ENCODE measurements at places on chromosomes 5 and 9.

DNA sequence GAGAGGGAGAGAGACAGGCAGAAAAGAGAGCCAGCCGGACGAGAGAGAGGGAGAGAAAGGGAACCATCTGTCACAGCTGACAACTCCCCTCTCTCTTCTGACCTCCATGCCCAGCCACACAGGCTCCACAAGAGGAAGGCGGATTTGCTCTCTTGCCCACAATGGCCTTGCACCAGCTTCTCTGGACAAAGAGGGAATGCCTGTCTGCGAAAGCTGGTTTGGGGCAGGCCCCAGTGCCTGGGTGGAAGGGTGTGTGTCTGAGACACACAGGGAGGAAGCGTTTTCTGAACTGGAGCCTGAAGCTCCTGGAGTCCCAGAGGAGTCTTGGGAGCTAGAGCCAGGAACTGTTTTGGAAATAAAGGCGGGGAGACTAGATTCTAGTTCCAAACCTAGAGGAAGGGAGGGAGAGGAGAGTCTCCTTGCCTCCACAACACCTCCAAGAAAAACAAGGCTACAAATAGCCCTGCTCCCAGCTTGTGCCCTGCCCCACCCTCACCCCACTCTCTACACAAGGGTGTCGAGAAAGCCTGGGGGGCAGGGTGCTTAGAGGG, 12.5 kb downstream of the C1QTNF2 start:
- DNase-seq: no peak

- DNase-seq: no peak
Measured at GRCh38 chr5:162769019-162769418, 668.4 kb upstream of the CCNG1 start.

GRCh38 chr5:130501151-130501865, 597.0 kb downstream of the CHSY3 start:
- no peak for DNase-seq

DNA sequence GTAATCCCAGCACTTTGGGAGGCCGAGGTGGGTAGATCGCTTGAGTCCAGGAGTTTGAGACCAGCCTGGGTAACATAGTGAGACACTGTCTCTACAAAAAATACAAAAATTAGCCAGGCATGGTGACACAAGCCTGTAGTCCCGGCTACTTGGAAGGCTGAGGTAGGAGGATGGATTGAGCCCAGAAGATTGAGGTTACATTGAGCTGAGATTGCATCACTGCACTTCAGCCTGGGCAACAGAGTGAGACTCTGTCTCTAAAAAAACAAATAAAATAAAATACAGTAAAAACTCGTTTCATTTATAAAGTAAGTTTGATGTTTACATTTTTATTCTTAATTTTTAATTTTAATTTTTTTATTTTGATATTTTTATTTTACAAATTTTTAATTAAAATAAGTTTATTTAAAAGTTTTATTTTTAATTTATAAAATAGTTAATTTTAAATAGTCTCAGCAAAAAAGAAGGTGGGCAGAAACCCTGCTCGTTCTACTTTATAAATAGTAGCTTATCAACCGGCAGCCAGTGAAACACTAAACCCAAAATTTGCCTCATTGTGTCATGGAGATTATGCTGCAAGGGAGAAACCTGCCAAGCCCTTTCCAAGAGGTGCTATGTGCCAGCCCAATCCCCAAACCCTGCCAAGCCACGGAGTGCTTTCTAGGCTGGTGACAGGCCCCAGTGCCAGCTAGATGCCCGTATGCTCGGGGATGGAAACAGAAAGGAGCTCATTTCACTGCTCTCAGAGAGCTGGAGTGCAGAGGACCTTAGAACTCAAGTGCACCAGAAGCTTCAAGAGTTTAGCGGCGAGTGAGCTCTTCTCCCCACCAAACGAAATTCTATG, 38.9 kb downstream of the SERINC5 start:
- no peak for DNase-seq

GRCh38 chr5:170469414-170469813, 34.4 kb upstream of the KCNIP1 start:
- no peak for DNase-seq

GRCh38 chr5:79990205-79990597, 861 bp downstream of the MTX3 start:
- peak; percentile 6 for DNase-seq

DNA sequence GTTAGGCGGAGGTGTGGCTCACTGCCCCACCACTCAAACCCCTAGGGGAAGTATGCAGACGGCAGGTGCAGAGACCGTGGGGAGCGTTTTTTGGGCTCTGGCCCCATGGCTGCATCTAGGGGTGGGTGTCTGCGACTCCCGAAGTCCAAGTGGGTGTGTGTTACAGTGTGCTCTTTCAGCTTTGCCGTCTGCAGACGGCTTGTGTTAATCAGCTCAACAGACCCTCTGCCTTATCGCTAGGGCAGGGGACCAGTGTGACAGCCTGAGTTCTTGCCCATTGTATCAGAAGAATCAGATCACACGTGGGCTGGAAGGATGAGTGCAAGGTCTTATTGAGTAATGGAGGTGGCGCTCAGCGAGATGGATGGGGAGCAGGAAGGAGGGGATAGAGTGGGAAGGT, 162.8 kb downstream of the ENC1 start:
- DNase-seq: no peak

GRCh38 chr9:35432076-35432475, 57.8 kb upstream of the RUSC2 start:
- no peak for DNase-seq

DNA sequence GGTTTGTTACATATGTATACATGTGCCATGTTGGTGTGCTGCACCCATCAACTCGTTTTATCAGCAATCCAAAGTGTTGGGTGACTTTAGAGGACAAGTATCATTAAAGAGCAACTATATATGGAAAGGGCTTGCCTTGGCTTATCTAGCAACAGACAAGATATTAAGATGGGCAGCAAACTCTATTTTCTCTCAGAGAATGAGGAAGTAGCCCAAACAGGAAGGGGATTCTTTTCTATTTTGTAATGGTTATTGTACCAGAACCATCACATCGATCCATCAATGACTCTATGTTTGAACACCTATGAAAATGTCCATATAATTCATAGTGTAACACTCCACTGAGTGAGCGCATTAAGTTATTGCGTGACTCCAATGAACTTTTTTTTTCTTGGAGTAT, 260.1 kb upstream of the SLC24A2 start:
- DNase-seq: no peak

GRCh38 chr9:15116130-15116580, 190.9 kb downstream of the TTC39B start:
- no peak for DNase-seq

DNA sequence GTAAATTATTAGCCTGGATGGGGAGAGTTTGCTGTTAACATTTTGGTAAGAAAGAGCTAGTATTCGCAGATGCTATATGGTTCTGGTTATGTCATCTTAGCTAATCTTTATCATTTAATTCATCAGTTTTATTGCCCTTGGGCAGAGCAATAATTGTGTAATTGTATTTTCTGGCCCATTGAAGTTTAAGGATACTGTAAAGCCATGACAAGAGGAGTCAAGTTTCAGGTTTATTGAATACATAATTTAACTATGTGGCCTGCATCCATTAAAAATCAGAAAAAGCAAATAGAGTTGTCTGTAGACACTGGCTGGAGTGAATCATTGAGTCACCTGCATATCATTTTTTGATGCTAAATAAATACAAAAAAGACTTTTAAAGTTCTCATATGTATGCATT, 255.8 kb downstream of the PRELID2 start:
- no peak for DNase-seq

DNA sequence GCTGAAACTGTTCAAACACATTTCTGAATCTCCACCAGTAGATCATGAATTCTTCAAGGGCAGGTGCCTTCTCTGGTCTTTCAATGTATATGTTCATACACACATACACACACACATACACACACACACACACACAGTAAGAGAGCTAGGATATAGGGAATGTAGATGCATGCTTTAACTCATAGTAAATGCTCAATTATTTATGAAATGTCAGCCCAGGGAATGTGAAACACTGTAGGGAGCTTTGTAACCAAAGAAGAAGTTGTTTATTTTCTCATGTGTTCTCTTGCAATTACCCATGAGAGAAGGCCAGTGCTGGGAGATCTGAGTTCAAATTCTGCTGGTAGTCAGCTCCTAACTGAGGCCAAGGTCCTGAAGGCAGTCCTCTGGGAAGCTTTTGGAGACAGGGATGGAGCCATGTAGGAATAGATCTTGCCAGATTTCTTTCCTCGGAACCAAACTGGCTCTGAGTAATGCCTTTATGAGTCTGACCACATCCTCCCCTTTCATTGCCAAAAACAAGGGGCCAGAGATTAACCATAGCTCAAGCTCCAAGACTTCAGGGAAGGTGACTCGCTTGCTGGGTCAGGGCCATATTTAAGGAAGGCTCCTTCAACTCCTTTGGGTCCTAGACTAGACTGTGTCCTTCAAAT, 487.0 kb upstream of the TNC start:
- no peak for DNase-seq

GRCh38 chr9:38031594-38031993, 37.4 kb downstream of the SHB start:
- no peak for DNase-seq

DNA sequence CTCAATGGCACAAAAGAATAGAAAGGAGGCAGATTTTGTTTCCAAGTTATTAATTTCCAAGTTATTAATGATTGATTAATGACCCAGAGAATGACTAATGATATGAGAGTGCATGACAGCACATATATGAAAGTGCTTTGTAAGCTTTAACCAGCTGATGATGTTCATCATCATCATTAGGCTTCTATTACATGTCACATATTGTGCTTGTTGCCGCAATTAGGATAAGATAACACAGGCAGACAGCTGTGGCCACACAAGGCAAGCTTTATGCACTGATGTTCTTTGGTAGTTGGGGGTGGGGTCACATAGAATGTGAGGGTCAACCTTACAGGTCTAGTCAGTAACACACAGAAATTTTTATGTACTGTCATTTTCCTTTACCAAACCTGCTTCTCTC, 219.7 kb downstream of the TRPM3 start:
- no peak for DNase-seq

DNA sequence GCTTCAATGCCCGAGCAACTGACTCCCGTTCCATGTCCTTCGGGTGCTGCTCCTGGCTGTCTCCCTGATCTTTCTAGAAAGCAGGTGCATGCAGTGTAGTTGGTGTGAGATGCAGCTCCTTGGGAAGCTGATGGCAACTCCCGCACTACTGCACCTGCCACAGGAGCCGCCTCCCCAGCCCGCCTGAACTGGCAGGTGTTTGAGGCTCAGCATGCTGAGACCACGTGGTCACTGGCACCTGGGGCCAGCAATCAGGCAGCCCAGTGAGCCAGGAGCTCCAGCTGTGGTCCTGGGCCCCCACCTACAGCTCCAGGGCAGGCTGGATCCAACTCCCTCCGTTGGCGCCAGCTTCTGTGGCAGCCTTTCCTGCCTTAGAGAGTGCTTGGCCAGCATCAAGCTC, 111.5 kb downstream of the ICE1 start:
- DNase-seq: no peak

- DNase-seq: no peak
Measured at GRCh38 chr9:84301851-84302250, 38.7 kb downstream of the SLC28A3 start.

GRCh38 chr5:60020457-60020856, 126.9 kb upstream of the PDE4D start:
- DNase-seq: no peak

DNA sequence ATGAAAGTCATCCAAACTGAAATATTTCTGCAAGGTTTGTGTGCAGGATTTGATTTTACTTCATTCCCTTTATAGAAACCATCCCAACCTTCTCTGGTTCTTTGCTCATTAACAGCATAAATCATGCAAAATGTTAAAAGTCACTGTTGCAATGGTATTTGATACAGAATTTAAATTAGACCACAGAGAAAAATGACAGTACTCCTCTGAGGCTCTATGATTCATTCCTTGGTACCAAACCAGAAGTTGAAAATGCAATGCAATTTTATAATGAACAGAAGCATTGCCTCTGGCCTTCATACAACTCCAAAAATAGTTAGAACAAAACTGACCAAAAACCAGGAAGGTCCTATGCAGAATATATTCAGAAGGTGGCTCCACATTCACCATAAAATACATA, 607.1 kb downstream of the TLE1 start:
- DNase-seq: no peak

DNA sequence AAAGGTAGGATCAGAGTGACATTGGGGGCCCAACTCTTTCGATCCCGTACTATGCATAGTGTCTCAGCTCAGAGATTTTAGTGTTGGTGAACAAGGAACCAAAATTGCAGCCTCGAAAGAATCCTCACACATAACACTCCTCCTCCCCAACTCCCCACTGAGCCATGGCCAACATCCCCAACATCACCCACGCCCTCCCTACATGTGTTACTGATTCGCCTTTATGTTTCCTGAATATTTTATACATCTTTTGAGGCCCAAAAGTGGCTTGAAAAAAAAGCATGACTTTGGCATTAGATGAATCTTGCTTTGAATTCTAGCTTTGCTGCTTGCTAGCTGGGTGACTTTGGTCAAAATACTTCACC, 45.2 kb downstream of the PLAC8L1 start:
- DNase-seq: no peak

GRCh38 chr5:11655681-11656080, 248.6 kb downstream of the CTNND2 start:
- DNase-seq: no peak

DNA sequence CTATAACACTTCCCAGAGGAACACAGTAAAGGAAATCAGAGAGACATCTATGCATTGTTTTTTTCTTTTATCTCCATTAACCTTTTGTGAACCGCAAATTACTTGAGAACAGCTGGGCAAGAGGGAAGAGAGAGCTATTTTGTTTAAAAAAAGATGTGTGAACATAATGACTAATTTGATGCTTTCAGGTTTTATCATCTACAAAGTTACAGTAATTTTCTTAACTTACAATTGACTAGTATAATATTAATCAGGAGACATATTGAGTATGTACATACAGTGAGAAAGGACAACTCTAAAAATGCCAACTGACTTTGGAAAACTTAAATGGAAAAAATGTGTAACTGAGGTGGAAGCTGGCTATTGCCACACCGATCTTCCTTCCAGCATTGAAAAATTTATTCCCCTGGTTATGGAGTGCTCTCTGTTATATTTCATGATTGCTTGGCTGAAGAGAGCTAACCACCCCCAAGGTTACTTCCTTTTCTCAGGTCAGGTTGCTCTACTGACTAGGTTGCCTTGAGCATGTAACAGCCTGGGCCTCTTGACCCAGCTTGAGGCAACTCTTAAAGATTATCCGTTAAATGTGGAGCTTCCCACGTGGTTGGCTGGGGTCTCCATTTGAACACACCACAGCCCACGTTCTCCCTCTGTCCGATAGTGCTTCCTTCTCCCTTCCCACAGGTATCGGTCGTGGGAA, 62.6 kb upstream of the C6 start:
- DNase-seq: no peak

GRCh38 chr5:77627869-77628674, 10.4 kb downstream of the OTP start:
- DNase-seq: no peak
